ENCODE measurements at places on chromosomes 12 and 14.

DNA sequence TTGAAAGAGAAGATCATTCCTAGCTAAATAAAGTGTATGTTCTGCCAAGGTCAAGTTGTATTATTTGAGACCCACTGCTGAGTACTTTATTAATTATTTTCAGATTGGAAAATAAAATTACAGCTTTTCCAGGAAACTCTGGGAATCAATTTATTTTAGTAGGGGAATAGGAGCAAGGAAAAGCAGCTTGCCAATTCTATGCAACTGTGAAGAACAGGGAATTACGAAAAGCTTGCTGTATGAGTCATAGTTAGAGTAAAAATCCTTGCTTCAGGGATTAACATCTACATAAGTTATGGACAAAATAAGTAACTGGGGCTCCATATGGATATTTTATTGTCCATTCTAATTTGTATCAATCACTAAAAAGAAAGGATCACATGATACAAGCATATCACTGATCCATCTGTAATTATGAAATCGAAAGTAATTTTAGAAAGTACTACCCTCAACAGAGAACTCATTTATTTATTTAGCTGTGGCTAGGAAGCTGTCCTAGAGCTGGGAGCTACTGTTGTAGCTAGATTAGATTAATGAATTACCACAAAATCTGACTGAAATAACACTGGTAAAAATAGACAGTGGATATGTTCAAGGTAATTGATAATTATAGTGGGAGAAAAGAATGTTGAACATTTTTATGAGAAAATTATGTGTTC is 303.5 kb upstream of the NPAS3 start:
- DNase-seq: peak; percentile 5

- peak; percentile 96 for DNase-seq
Measured at GRCh38 chr12:90090929-90091651, 382.5 kb upstream of the ATP2B1 start.

DNA sequence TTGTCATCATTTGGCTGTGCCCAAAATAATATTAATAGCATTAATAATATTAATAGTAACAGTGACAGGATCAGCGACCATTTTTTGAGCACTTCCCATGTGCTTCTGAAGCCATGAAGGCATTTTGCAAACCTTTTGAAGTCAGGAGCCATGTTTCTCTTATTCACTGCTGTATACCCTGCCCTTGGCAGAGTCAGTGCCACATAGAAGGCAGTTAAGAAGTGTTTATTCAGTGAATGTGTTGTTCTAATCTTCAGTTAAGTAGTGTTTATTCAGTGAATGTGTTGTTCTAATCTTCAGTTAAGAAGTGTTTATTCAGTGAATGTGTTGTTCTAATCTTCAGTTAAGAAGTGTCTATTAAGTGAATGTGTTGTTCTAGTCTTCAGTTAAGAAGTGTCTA is 319.7 kb upstream of the NAV3 start:
- no peak for DNase-seq

DNA sequence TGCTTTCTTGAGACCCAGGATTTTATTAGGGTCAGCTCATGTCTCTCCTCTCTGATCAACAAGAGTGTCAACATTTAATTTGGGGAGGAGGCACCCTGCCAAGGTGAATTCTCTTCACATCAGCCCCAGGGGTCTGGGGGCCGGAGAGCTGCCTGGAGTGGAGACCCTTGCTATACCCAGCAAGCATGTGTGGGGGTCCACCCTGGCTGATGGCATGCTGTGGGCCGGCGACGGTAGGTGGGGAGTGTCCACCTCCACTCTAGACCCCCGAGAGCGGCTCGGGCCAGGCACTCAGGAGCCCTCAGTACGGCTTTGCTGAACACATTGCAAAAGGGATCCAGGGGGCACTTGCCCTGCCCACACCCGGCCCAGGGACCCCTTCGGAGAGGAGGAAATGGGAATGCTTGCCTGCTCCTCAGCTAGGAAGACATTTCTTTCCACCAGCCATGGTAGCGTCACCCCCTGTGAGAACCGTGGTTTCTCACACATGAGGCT is 10.4 kb downstream of the MEG3 start:
- no peak for DNase-seq

GRCh38 chr14:69858801-69859200 is 20.4 kb upstream of the SMOC1 start:
- no peak for DNase-seq

DNA sequence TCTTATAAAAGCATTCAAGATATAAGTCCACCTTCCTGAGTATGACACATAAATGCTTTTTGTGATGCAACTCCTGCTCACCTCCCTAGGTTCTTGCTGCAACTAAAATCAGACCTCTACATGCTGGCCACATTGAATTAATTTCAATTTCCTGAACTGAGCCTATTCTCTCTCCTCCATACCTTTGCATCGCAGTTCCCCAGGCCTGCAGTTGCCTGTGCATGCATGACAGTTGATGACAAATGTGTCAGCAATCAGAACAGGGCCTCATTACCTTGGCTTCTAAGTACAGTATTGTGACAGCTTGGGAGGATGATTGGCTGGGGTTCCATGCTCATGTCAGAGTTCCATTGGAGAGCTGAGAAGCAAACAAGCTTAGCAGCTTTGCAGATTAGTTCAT is 3.9 kb upstream of the TM7SF3 start:
- DNase-seq: no peak
